ENCODE measurements at places on chromosomes 3 and 15.
A peak's percentile ranks its signal among the peaks of the same experiment; 100 is the strongest.

DNA sequence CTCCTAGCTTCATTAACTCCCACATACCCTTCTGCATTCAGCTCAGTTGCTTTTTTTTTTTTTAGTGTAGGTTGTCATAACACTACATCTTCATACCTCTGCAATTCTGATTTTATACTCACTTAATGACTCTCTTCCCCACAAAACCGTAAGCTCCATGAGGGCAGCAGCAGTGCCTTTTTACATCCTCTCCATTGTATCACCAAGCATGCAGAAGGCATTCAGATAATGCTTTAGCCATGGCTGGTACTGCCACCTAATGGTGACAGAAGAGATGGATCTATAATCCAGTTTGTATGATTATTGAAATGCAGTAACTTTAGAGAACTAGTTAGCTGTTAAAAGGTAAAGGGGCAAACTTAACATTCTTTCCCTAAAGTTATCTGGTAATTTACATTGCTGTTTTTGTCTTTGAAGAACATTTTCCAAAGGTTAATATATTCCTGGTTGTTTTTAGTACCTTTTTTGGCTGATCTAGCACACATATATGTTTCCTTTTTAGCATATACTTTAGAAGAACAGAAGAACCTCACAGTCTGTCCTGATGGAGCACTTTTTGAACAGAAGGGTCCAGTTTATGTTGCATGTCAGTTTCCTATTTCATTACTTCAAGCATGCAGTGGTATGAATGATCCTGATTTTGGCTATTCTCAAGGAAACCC is 36.8 kb downstream of the ATP1B3 start:
- DNase-seq: peak; percentile 64

DNA sequence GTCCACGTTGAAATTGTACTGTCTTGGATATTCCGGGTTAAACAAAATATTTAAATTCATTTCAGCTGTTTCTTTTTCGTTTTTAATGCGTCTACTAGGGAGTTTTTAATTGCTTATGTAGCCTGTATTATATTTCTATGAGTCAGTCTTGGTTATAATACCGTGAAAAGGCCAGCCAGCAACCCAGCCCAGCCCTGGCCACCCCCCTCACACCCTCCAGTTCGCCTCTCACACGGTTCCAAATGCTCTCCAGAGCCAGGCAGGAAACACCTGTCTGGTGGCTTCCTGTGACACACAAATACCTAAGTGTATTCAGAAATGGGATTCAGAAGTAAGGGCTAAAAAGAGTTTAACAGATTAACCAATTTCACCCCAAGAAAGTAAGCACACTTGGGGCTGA is 4.4 kb downstream of the SH3BP5 start:
- peak; percentile 57 for DNase-seq

- DNase-seq: no peak
Measured at GRCh38 chr3:27171113-27171512, 198.1 kb downstream of the NEK10 start.

DNA sequence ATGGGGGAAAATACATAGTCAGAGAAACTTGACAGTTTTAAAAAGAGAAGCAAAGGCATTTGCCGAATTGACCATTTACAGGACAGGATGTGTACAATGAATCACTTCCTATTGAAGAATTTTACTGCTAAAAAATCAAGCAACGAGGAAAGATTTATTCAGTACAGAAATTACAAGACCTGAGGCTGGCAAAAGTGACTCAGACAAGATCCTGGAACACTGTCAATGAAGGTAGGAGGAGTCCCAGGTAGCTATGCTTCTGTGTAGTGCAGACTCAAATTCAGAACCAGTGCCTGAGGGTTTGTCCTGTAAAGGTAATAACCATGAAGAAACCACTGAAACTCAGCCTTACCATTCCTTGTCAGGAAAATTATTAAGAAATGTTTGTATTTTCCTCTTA is 120.9 kb downstream of the ZMAT3 start:
- no peak for DNase-seq

GRCh38 chr3:11479221-11479620 is 164.5 kb downstream of the VGLL4 start:
- no peak for DNase-seq

- DNase-seq: no peak
Measured at GRCh38 chr3:17500618-17501017, 241.8 kb downstream of the TBC1D5 start.

- no peak for DNase-seq
Measured at GRCh38 chr3:59796456-59796855, 746.6 kb upstream of the CFAP20DC start.

DNA sequence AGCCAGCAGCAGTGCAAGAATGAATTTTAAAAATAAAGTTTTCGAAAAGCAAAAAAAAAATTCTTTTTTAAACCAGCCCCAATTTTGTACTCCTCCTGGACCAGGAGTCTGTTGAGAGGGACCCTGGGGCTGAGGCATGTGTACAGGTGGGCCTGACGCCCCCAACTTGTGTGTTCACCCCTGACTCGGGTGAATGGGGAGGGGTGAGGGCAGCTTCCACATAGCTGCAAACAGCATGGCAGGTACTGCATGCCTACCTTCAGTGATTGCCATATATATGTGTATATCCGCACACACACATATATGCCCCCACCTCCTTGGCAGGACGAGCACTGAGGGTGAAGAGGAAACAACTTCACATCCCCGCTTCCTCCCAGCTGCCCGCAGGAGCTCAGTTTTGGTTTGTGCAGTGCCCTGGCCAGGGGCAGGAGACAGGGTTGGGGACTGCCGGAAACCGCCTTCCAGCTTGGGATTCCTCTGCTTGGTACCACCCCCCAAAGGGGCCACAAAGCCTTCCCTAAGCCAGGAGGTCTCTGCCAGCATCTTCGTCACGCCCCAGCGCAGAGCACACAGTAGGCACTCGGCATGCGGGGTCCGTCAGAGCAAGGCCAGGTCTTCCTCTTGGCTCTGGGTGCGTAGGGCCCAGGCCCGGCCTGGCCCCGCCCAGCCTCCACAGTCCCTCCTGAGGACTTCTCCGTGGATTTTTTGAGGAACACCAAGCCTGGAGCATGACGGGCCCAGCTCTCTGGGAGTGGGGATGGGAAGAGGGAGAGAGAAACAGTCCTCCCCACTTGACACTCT is 61.8 kb upstream of the RPL32 start:
- DNase-seq: no peak

DNA sequence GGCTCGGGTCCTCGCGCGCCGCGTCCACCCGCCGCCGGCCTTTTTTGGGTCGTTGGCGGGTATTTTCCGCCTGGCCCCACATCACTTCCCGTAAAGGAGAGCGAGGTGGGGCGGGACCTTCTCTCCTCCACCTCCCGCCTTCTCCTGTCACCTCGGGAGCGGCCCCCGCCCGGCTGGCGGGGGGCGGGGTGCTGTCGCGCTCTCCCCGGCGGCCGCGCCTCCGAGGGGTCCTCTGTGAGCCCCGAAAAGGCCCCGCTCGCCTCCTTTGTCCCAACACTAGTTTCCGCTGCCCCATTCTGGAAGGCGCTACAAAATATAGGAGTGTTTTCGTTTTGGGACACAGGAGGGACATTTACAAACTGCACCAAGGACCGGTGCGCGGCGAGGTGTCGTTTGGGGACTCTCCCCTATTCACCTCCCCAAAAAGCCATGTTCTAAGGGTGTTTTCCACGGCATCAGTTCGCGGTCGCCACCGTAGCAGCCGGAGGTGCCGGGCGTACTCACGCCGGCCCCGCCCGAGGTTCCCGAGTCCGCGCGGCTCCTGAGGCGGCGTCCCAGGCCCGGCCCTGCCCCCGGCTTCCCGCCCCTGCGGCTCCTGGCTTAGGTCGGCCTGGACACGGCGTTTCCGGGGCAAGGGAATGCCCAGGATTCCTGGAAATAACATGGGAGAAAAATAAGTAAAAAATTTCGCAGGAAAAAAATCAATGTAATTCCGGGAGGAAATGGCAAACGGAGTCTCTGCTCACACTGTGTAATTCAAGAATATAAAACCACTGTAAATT is at the start of gene RAB27A:
TSS of gene RAB27A (minus strand) at position 68 of the 782 bp plus-strand sequence. CDS start 54,879 bp downstream, outside the sequence.
- peak; percentile 79 for DNase-seq

DNA sequence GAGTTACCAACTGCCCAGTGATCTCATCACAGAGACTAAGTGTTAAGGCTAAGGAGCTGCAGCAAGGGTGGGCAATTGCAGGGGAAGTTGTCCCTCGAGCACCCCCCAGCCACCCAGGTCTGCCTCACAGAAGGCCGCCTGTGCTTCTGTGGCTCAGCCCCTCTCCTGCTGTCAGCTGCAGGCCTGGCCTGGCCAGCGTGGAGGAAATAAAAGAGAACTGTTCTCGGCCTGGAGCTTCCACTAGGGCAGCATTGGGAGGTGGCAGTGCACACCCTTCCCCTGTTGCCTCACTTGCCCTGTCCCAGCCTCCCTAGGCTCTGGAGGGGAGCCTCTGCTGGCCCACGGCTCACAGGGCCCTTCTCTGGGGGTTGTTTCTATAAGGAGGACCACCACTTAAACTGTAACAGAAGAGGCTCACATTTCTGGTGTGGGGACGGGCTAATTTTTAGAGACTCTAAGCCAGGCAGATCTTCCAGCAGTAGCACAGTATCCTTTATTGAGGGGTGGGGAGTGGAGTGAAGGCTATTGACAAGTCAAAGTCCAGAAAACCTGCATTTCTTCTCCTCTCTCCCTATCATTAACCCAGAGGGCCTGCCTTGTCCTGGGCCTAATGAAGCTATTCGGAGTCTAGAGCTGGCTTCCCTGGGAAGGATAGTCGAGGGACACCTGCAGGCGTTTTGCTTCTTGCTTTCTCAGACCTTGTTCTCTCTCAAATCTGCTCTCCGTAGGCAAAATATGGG is 75.6 kb upstream of the ADPGK start:
- no peak for DNase-seq

- no peak for DNase-seq
Measured at GRCh38 chr15:77611767-77612166, 20.9 kb downstream of the LINGO1 start.

DNA sequence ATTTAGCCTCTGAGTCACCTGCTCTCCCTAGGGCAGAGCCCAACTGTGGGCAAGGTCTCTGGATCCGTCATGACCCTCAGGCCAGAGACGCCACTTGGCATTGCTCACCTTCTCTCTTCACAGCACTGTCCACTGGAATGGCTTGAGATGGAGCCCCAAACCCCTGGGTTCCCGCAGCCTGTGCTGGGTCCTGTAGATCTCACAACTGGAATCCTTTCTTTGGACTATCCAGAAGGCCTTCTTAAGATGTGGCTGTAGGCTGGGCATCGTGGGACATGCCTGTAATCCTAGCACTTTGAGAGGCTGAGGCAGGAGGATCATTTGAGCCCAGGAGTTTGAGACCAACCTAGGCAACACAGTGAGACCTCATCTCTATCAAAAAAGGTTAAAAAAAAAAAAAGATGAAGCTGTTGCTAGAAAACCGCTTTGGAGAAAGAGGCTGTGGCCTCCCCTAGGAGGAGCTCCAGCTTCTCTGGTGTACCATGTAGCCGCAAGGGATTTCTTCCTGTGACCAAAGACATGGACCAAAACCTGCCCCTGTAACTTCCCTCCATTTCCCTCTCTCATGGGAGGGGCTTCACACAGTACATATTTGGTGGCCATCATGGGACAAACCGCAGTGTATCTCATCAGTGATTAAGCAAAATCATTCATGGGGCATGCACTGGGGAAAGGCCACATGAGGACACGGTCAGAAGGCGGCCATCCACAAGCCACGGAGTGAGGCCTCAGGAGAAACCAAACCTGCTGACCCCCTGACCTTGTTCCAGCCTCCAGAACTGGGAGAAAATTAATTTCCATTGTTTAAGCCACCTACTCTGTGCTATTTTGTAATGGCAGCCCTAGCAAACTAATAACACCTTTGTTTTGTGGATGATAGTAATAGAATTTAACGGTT is 23.3 kb upstream of the BUB1B start:
- DNase-seq: no peak

DNA sequence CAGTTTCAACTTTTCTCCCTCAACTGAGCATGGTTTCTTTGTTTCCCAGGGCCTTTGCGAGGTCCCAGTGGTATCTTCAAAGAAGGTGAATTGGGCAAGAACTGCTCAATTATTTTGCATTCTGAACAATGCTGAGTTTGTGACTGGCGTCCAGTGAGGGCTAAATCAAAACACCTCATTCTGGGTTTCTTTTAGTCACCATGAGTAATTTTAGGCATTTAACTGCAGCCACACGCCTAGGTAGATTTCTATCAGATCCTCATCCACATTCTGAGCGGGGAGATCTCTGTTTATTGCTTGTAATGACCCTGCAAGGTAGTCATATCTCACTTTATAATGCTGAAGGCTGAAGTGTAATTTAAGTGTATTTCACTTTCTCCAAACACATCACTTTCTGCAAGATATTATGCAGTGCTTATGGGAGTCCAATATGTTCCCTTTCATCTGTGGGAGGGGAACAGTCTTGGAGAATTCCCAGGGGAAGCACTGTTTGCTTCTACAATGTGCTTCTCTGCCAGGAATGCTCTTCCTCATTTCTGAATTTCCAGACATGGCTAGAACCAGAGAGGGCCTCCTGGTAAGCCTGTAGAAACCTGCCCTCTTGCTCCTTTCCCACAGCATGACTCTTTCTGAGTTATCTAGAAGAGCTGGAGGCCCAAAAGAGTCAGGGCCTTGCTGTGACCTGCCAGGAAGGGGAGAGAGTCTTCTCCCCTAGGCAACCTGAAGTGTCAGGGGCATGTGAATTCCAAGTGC is 91.7 kb downstream of the FRMD4B start:
- no peak for DNase-seq

GRCh38 chr15:89656116-89656815 is 999 bp upstream of the KIF7 start:
- no peak for DNase-seq

DNA sequence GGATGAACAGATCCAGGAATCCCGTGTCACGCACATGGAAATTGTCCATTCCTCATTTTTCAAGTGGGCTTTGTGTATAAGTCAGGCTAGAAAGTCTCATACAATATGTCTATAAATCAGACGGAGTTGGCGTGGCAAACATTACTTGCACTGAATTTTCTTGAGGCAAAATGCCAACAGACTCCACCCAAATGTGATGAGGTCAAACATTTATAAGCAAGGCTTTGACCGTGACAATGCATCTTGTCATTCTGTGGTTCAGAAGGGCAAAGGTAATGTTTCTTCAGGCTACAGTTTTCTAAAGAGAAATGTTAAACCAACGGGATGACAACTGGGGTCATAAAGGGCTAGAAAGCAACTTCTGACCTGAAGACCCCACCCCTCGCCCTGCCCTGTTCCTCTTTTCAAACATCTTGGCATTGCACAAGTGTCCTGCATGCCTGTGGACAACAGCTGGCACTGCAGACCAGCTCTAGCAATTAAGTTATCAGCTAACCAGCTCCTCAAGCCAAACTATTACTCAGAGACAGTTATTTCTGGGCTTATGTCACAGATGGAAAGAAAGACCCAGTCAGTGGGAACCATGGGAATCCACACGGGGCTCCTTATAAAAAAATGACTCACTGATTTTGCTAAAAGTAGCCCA is 36.5 kb upstream of the SPTBN5 start:
- DNase-seq: no peak
